NAMALWA (cell line): ENCODE measurements at places on chromosomes 4 and X.

DNA sequence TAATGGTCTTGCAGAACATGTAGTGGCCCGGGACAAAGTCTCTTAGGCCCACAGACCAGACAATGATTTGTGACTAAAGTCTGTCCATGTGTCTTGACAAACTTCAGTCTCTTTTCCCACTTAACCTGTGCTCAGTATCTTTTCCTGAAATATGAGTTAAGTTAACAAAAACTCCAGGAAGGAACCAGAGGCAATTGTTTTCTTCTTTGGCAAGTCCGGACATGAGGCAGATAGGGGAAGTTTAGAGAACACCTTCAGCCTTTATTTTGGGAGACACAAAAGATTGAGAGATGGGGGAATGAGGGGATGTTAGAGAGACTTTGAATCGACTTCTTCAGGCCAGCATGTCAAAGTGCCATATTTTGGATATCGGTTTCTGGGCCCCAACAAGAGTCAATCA lies 80.2 kb upstream of the FRMPD4 start:
- no peak for DNase-seq

DNA sequence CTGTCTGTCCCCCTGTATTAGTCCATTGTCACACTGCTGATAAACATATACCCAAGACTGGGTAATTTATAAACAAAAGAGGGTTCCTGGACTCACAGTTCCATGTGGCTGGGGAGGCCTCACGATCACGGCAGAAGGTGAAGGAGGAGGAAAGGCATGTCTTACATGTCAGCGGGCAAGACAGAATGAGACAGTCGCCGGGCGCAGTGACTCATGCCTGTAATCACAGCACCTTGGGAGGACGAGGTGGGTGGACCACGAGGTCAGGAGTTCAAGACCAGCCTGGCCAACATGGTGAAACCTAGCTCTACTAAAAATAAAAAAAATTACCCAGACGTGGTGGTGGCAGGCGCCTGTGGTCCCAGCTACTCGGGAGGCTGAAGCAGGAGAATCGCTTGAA lies 24.7 kb downstream of the IL3RA start:
- DNase-seq, result no peak

- no peak for DNase-seq
Observed at GRCh38 chr4:141680060-141680459, 43.7 kb downstream of the IL15 start.

- no peak for DNase-seq
Observed at GRCh38 chr4:111040904-111041303, 418.0 kb upstream of the PITX2 start.

DNA sequence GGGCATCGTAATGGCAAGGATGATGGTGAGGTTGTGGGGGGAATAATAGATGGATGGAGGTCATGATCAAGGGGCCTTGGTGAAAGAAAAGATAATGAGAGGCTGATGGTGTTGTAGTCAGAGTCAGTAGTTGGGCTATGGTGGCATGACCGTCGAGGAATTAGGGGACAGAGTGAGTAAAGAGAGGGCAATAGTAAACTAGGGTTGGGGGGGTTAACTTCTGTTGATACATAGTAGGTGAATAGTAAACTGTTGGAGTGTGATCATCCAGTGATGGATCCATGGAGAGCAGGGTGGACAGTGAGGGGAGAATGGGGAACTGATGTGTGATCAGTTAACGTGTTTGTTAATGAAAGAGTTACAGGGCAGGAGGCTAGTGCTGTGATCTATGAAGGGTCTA lies 920 bp downstream of the FTSJ1 start:
- no peak for DNase-seq

GRCh38 chr4:136918772-136919171 lies 613.5 kb downstream of the PCDH18 start:
- no peak for DNase-seq

- DNase-seq, result no peak
Observed at GRCh38 chrX:24550166-24550565, 85.1 kb downstream of the PDK3 start.

- DNase-seq, result no peak
Observed at GRCh38 chrX:63430026-63430425, 78.9 kb upstream of the SPIN4 start.

DNA sequence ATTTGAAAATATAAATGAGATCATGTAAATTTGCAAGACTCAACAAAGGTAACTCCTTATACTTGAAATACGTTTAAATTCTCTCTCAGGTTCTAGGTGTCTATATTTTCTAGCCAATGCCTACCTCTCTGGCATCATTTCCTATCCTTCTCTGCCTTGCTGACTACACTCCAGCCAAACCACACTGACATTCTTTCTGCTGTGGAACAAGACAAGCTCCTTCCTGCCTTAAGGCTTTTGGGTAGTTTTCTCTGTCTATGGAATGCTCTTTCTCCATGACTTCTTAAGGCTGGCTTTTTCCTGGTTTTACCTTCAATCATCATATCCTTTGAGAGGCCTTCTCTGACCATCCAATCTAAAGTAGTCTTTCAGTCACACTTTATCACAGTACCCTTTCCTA lies 201.0 kb downstream of the SPRY1 start:
- DNase-seq, result no peak

GRCh38 chr4:7224001-7224400 lies 31.7 kb downstream of the SORCS2 start:
- DNase-seq, result no peak

- no peak for DNase-seq
Observed at GRCh38 chrX:52424656-52425055, 55.8 kb downstream of the XAGE2 start.

GRCh38 chrX:136259543-136259942 lies 8.3 kb upstream of the MAP7D3 start:
- DNase-seq, result no peak

DNA sequence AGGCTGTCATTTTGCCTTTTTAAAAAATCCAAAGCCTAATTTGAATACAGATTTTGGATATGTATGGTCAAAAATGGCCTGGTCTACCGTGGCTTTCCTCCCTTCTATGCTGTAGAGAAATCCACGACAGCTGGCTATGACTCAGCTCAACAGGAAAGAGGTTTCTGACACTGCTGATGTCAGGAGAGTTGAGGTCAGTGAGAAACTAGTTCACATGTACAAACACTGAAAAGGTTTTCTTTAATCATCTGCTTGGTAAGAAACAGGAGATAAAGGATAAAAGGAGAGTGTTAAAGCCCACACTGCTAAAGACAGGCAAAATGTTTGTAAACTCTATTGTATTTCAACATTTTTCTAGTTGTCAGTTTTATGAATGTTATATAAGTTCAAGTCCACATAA lies 113.9 kb downstream of the NYX start:
- DNase-seq, result no peak

GRCh38 chr4:176303938-176304337 lies 15.8 kb upstream of the SPCS3 start:
- no peak for DNase-seq

DNA sequence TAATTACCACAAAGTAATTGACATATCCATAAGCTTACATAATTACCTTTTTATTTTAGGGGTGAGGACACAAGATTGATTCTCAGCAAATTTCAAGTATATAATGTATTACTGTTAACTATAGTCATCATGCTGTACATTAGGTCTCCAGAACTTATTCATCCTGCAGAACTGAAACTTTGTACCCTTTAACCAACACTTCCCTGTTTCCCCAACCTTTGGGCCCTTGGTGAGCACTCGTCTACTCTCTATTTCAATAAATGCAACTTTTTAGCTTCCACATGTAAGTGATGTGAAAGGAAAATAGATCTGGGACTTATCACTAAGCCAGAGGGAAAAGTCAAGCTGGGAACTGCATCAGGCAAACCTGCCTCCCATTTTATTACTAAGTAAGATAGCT lies 33.6 kb upstream of the CCNG2 start:
- no peak for DNase-seq

DNA sequence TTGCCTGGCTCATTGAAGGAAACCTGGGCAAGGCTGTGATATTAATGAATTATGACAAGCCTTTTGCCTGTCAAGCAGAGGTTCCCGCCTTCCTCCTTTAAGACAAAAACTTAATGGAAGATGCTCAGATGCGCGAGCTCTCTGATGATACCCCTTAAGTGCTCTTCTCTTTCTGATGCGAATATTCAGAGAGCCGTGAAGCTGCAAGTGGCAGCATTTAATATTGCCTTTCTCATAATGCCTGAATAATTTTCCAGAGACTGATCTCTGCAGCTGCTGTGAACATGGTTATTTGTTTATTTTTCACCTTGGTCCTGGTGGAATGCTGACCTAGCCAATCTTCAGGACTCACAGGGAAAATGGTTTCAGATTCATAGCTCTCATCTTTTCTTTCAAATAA lies 251.8 kb downstream of the TENM3 start:
- no peak for DNase-seq
